ENCODE measurements at places on chromosomes 5 and 9.

GRCh38 chr9:113854310-113854709 is 21.8 kb upstream of the ZNF618 start:
- no peak overlapping the region for H3K27ac ChIP-seq
- no peaks in the 10 kb centered on the region for H3K4me1 ChIP-seq
- no peaks in the 10 kb centered on the region for H3K36me3 ChIP-seq
- no peaks in the 10 kb centered on the region for H3K27me3 ChIP-seq
- no peak for DNase-seq

- H3K27ac ChIP-seq, result peak overlapping the region; percentile 18
- H3K27me3 ChIP-seq, result no peaks in the 10 kb centered on the region
- no peaks in the 10 kb centered on the region for H3K36me3 ChIP-seq
- no peak overlapping the region for H3K4me3 ChIP-seq
Observed at GRCh38 chr5:34475249-34475966, 180.7 kb upstream of the RAI14 start.

GRCh38 chr5:21711866-21712758 is 1141.0 kb downstream of the CDH12 start:
- no peaks in the 10 kb centered on the region for H3K36me3 ChIP-seq
- no peak overlapping the region for H3K4me3 ChIP-seq
- H3K27ac ChIP-seq, result no peak overlapping the region
- no peaks in the 10 kb centered on the region for H3K4me1 ChIP-seq
- H3K27me3 ChIP-seq, result no peaks in the 10 kb centered on the region

DNA sequence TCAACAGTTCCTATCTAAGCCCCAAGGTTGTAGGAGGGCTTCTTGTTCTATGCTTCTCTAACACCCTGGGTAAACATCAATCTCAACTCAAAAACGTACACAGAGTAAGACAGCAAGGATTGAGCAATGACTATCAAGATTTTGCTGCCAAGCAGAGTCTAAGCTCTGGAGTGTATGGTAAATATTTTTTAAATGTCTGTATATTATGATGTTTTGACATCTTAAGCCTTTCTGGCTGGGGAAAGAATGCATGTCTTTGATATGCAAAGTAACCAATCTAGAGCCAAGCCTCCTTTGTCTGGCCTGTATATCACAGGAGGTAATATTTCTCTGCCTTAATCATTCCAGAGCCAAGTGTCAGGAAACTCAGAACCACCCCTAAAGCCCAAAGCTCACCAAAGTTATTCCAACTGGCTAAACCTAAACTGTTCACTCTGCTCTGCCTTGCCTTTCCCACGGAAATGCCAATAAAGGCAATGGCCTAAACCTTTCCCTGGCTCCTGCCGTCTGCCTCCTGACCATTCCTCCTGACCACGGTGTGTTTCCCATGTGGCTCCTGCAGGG is 45.2 kb downstream of the YIPF5 start:
- H3K36me3 ChIP-seq, result no peaks in the 10 kb centered on the region
- no peak overlapping the region for H3K4me3 ChIP-seq
- H3K4me1 ChIP-seq, result peaks cover 4% of the 10 kb centered on the region
- DNase-seq, result peak; percentile 1
- H3K27me3 ChIP-seq, result no peaks in the 10 kb centered on the region

DNA sequence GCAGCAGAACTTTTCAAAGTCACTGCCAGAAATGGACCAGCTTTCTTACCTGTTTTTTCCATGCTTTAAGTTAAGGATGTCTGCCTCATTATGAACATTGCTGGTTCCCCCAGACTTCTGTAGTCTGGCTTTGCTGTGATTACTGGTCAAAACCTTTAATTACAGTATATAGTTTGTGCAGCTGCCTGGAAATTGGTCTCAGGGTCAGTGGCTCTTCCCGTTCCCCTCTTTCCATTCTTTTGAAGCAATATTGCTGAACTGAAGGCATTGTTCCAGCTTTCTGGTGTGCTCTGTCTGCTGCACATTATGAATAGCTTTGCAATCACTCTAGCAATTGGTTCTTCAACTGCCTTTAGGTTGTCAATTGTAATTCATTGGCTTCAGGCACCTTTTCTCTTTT is 206.5 kb downstream of the ARL15 start:
- no peak overlapping the region for H3K4me3 ChIP-seq
- H3K27me3 ChIP-seq, result no peaks in the 10 kb centered on the region
- no peak overlapping the region for H3K27ac ChIP-seq
- H3K36me3 ChIP-seq, result no peaks in the 10 kb centered on the region
- no peaks in the 10 kb centered on the region for H3K4me1 ChIP-seq
- no peak for DNase-seq

- no peak overlapping the region for H3K4me3 ChIP-seq
- H3K36me3 ChIP-seq, result no peaks in the 10 kb centered on the region
- H3K27me3 ChIP-seq, result no peaks in the 10 kb centered on the region
- H3K27ac ChIP-seq, result no peak overlapping the region
- no peak for DNase-seq
Observed at GRCh38 chr9:137394866-137395665, 27.9 kb downstream of the EXD3 start.

DNA sequence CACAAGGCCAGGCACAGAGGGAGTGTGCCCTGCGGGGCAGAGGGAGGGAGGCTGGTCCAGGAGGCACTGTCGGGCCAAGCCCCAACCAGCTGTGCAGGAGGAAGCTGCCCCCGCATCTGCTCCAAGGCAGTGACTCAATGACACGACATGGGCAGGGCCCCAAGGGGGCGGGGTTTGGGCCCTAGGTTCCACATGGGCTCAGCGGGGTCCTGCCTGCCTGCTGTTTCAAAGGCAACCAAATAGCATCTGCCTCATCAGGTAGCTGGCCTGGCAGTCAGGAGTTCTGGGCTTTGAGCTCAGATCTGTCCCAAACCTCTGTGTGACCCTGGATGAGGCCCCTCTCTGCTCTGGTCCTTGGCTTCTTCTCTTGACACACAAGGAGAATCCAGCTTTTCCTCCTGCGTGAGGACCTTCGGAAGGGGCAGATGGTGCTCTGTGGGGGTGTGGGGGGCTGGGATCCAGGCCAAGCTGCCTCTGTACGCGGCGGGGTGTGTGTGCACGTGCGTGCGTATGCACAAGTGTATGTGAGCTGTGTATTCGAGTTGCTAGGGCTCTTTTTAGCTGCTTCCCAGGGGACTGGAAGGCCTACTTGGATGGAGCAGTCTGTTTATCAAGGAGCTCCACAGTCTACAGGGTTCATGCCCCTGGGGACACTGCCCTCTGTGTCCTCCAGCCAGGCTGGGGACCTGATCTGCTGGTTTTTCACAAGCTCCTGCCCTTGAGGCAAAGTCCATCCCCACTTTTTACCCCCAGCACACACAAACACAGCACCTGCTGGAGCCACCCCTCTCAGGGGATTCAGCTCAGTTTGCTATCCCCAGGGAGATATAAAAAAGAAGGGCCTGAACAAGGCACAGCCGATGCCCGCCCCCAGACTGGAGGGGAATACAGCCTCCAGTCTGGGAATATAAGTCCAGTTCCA is 138.9 kb downstream of the RGS3 start:
- no peaks in the 10 kb centered on the region for H3K27me3 ChIP-seq

- no peak overlapping the region for H3K4me3 ChIP-seq
- H3K27me3 ChIP-seq, result no peaks in the 10 kb centered on the region
- H3K4me1 ChIP-seq, result no peaks in the 10 kb centered on the region
- H3K36me3 ChIP-seq, result no peaks in the 10 kb centered on the region
Observed at GRCh38 chr5:174315871-174316270, 270.4 kb downstream of the NSG2 start.

- H3K27me3 ChIP-seq, result no peaks in the 10 kb centered on the region
- H3K4me1 ChIP-seq, result no peaks in the 10 kb centered on the region
- 0 out of 2 replicates have a peak, but pooled peaks cover 2% of the 10 kb centered on the region for H3K36me3 ChIP-seq
Observed at GRCh38 chr5:69359699-69360098, 9.6 kb downstream of the AK6 start.

- no peaks in the 10 kb centered on the region for H3K4me1 ChIP-seq
- H3K27me3 ChIP-seq, result no peaks in the 10 kb centered on the region
- H3K36me3 ChIP-seq, result no peaks in the 10 kb centered on the region
- H3K4me3 ChIP-seq, result no peak overlapping the region
- H3K27ac ChIP-seq, result no peak overlapping the region
- no peak for DNase-seq
Observed at GRCh38 chr5:10484774-10485141, 43.1 kb downstream of the ROPN1L start.

DNA sequence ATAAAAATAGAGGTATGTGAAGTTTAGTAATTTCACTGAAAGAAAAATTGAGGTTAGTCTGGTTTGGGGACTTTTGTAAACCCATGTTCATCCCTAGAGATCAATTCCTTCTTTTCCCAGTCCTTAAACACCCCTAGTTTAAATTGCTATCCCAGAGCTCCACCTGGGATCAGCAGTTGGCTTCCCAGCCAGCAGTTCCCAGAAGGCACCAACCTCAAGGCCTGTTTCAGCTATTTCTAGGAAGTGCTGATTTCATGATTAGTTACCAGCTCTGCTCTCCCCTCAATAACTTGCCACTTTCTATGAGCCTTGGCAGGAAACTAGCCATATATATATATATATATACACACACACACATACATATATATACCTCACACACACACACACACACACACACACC is 30.5 kb downstream of the EPB41L4B start:
- no peaks in the 10 kb centered on the region for H3K27me3 ChIP-seq
- H3K4me1 ChIP-seq, result no peaks in the 10 kb centered on the region
- no peak for DNase-seq
- H3K27ac ChIP-seq, result no peak overlapping the region

DNA sequence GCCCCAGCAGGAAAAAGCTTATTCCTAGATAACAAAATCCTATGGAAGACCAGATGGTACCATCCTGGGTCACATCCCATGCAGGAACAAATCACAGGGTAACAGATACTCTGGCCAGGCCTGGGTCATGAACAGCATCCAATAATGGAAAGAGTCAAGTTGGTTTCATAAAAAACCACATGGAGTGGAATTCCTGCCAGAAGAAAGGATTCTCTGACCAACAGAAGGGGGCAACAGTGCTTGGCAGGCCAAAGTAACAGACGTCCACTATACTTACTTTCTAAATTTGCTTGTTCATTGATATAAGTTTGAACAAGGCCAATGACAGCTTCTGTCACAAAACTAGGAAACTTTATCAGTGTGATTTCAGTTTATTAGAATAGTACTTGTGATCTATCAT is 273.5 kb downstream of the ARRDC3 start:
- no peaks in the 10 kb centered on the region for H3K27me3 ChIP-seq
- no peaks in the 10 kb centered on the region for H3K36me3 ChIP-seq
- no peaks in the 10 kb centered on the region for H3K4me1 ChIP-seq
- no peak overlapping the region for H3K4me3 ChIP-seq
- H3K27ac ChIP-seq, result no peak overlapping the region
- DNase-seq, result no peak

GRCh38 chr9:97564291-97565175 is 63.1 kb downstream of the TMOD1 start:
- H3K4me3 ChIP-seq, result no peak overlapping the region
- H3K27me3 ChIP-seq, result no peaks in the 10 kb centered on the region
- DNase-seq, result no peak
- H3K27ac ChIP-seq, result no peak overlapping the region

DNA sequence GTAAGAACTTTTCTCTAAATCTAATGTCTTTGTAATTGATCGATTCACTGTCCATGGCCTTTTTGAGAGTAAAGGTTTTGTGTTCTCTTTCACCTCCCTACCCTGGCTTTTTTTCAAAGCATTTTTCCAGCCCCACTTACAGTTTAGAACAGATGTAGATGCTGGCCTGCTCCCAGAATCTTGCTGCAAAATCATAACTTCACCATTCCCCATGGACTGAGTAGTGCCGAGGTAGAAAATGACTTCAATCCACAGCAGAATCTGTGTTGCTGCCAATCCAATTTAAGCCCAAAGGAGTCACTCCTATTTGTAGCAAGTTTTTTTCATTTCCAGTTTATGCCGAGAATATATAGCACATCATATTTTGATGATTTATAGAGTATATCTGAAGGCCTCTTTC is 46.5 kb upstream of the CEMIP2 start:
- H3K36me3 ChIP-seq, result no peaks in the 10 kb centered on the region
- no peaks in the 10 kb centered on the region for H3K27me3 ChIP-seq
- peaks cover 2% of the 10 kb centered on the region for H3K4me1 ChIP-seq
- H3K4me3 ChIP-seq, result no peak overlapping the region
- no peak for DNase-seq
- no peak overlapping the region for H3K27ac ChIP-seq

- H3K27me3 ChIP-seq, result no peaks in the 10 kb centered on the region
- H3K36me3 ChIP-seq, result no peaks in the 10 kb centered on the region
- H3K27ac ChIP-seq, result no peak overlapping the region
- no peak for DNase-seq
- H3K4me3 ChIP-seq, result no peak overlapping the region
- no peaks in the 10 kb centered on the region for H3K4me1 ChIP-seq
Observed at GRCh38 chr9:119803679-119804078, 434.4 kb upstream of the BRINP1 start.

- DNase-seq, result no peak
- no peaks in the 10 kb centered on the region for H3K36me3 ChIP-seq
- no peak overlapping the region for H3K27ac ChIP-seq
- H3K4me1 ChIP-seq, result no peaks in the 10 kb centered on the region
- no peak overlapping the region for H3K4me3 ChIP-seq
- no peaks in the 10 kb centered on the region for H3K27me3 ChIP-seq
Observed at GRCh38 chr5:83197326-83197967, 120.1 kb downstream of the XRCC4 start.

- H3K4me1 ChIP-seq, result no peaks in the 10 kb centered on the region
- H3K36me3 ChIP-seq, result no peaks in the 10 kb centered on the region
- no peak for DNase-seq
- H3K27me3 ChIP-seq, result no peaks in the 10 kb centered on the region
- no peak overlapping the region for H3K4me3 ChIP-seq
Observed at GRCh38 chr9:87812375-87813118, 70.1 kb upstream of the SPATA31E1 start.

- H3K4me3 ChIP-seq, result no peak overlapping the region
- no peak for DNase-seq
Observed at GRCh38 chr9:30846651-30847050, 1537.8 kb upstream of the ACO1 start.

GRCh38 chr5:997001-997474 is 11.6 kb upstream of the NKD2 start:
- DNase-seq, result no peak
- H3K27me3 ChIP-seq, result no peaks in the 10 kb centered on the region
- peaks cover 2% of the 10 kb centered on the region for H3K4me1 ChIP-seq
- H3K27ac ChIP-seq, result no peak overlapping the region
- H3K36me3 ChIP-seq, result no peaks in the 10 kb centered on the region
- no peak overlapping the region for H3K4me3 ChIP-seq

- H3K27ac ChIP-seq, result no peak overlapping the region
- no peaks in the 10 kb centered on the region for H3K36me3 ChIP-seq
- DNase-seq, result no peak
- no peak overlapping the region for H3K4me3 ChIP-seq
Observed at GRCh38 chr5:109691996-109692395, 2.3 kb downstream of the MAN2A1 start.

DNA sequence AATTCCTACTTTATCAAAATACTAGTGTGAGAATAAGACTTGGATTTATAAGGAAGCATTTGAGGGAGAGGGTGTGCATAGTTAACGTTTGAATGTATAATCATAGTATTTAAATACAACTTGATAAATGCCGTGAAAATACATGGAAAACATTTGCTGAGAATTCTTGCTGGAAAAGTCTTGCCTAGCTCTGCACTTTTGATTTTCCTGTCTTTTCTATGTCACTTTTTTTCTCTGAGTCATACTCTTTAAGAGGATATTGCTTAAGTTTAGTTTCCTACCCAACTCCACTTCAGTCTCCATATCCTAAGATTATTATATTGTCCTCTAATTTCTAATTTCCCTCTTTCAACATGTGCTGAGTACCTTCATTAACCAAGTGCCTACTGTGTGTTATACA is 616.6 kb upstream of the SEMA6A start:
- no peaks in the 10 kb centered on the region for H3K27me3 ChIP-seq
- no peak overlapping the region for H3K4me3 ChIP-seq
- no peaks in the 10 kb centered on the region for H3K36me3 ChIP-seq
- no peaks in the 10 kb centered on the region for H3K4me1 ChIP-seq
- DNase-seq, result no peak
- H3K27ac ChIP-seq, result no peak overlapping the region

Data from iPS DF 6.9 (cell line).